ENCODE measurements at places on chromosomes 5 and 9.

DNA sequence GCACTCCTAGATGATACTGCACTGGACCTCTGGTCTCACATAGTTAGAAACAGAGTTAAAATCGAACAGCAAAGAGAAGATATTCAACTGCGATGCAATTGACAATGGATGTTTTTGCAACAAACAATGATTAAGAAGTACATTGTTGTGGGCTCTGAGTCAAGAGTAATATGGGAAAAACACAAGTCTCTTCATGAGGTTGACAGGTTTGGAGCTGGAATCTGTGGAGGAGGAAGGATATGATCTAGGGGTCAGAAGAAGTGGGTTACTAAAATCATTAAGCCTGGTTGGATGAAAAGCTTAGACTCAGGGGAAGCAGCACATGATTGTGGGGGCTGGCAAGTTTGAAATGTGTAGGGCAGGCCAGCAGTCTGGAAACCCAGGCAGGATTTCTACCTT lies 53.1 kb downstream of the PDCD1LG2 start:
- DNase-seq = no peak

DNA sequence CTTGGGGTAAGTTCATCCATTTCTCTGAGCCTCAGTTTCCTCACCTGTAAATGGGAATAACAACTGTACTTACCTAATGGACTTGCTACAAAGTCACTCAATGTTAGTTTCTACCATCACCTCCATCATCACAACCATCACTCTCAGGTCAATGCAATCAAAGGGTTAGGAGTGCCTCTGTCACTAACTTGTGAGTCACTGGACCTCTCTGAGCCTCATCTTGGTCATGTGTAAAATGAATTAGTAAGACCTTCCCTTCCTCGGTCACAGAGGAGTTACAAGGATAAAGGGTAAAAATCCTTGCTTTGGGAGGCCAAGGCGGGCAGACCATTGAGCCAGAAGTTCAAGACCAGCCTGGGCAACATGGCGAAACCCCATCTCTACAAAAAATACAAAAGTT lies 12.8 kb downstream of the FABP6 start:
- no peak for DNase-seq

- no peak for DNase-seq
Measured at GRCh38 chr9:91604451-91605179, 181.0 kb upstream of the NFIL3 start.

- no peak for DNase-seq
Measured at GRCh38 chr9:76766126-76766525, 1.9 kb downstream of the PCA3 start.

- DNase-seq = no peak
Measured at GRCh38 chr5:117302949-117303348, 728.3 kb upstream of the SEMA6A start.

DNA sequence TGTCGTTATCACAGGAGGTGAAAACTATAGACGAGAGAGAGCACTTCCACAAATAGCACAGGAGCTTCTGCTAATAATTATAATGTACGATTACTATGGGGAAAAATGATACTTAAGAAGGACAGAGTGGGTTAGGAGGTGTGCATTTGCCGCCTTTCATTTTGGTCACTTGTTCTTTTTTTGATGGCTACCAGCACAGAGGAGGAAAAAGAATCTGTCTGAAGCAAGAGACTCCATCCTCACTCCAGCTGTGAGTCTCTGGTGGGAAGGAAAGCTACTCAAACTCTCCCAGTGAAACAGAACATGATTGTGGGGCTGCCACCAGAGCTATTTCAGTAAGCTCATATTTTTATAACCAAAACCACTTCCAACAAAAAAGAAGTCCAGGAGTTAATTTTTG lies 270.4 kb upstream of the TMEM161B start:
- no peak for DNase-seq

DNA sequence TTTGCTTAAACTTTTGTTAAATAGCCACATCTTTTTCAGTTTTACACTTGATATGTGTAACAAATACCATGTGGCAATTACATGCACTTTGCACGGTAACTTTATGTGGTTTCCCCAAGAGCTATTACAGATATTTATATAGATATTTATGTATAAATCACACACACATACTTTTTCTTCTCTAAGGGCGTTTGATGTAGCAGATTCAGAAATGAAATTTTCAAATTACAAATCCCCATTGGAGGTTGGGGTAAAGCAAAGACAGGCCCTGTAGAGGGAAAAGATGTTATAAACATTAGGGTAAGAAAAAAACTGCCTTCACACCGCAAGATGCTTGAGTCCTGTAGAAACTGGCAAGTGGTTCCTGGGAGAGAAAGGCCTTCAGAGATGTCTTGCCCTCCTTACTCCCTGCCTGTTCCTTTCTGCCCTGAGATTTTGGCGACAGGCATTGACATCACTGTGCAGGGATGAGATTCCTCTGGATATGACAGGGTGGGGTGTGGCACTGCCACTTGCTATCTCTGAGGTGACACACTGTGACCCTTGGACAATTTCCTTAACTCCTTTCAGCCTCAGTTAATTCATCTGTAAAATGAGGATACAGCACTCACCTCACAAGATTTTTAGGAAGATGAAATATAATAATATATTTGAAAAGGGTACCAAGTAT lies 177.9 kb upstream of the TUT7 start:
- DNase-seq = no peak

DNA sequence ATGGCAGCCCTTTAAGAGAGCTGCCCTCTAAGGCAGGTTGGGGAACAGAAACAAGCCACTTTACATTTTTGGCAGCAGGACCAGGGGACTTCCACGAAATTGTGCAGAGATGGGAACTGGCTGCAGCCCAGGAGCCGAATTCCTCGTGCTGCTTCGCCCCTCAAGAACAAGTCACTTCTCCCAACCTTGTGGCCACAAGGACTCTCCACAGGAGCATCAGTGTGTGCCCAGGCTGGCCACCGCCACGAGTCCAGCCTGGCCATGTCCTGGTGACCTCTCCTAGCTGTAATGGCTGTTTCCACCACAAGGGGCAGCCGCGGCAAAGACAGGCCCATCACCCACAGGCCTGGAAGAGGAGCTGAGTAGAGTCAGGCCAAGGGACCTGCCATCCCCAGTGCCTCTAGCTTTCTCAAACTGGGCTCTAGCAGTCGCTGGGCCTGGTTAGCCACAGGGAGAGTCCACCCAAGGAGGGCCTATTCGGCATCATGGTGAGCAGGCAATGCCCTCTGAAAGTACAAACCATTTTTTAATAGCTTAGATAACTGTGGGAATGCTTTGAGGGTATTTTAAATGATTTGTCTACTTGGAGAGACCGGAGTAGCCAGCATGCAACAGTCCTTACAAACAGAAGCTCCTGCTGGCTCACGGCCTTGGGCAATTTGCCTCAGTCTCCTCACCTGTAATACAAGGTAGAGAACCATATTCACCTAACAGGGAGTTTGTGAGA lies 129.0 kb downstream of the COL23A1 start:
- DNase-seq = peak; percentile 7

- no peak for DNase-seq
Measured at GRCh38 chr5:6719417-6719816, 6.2 kb downstream of the TENT4A start.

All from CD4-positive, alpha-beta memory T cell (primary cell).